HTR-8/SVneo (cell line): ENCODE measurements at places on chromosomes 6 and 20.
A peak's percentile ranks its signal among the peaks of the same experiment; 100 is the strongest.

- DNase-seq: no peak
These were observed 36.7 kb downstream of the SLC22A2 start for GRCh38 chr6:160221918-160222317.

DNA sequence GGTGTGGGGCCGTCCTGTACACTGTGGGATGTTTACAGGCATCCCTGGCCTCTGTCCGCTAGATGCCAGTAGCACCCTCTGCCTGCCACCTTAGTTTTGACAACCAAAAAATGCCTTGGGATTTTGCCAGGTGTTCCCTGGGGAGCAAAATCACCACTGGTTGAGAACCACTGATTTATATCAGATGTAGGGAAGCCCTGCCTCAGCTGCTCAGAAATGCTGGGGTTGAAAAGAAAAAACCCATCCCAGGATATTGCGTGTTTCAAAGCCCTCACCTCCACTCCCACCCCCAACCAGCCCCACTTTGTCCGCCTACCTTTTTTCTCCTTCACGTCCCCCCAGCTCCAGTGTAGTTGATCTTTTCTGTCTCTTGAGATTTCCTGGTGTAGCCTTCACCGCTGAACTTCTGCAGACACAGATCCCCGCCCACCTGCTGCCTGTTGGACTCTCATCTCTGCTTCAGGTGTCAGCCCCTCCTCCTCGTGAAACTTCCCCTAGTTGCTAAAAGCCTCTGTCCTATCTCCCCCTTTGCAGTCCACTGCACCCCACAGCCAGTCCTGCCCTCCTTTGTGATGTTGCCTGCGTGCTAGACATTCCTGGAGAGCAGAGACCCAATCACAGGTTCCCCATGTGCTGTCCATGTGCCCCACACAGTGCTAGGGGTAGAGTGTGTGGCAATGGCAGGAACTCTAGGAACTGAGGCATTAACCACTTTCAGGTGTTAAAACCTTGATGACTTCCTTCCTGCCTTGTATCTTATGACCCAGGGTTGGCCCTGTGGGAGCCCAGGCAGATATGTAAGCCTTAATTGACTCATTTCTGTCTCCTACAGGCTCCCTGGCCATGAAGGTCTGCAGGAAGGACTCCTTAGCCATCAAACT, 98.9 kb downstream of the TBC1D7 start:
- no peak for DNase-seq

GRCh38 chr6:47344022-47344421, 34.3 kb upstream of the TNFRSF21 start:
- no peak for DNase-seq

- DNase-seq: peak; percentile 85
These were observed 6.2 kb downstream of the COL9A3 start for GRCh38 chr20:62822788-62823651.

GRCh38 chr6:164230804-164231203, 816.3 kb downstream of the QKI start:
- DNase-seq: no peak

DNA sequence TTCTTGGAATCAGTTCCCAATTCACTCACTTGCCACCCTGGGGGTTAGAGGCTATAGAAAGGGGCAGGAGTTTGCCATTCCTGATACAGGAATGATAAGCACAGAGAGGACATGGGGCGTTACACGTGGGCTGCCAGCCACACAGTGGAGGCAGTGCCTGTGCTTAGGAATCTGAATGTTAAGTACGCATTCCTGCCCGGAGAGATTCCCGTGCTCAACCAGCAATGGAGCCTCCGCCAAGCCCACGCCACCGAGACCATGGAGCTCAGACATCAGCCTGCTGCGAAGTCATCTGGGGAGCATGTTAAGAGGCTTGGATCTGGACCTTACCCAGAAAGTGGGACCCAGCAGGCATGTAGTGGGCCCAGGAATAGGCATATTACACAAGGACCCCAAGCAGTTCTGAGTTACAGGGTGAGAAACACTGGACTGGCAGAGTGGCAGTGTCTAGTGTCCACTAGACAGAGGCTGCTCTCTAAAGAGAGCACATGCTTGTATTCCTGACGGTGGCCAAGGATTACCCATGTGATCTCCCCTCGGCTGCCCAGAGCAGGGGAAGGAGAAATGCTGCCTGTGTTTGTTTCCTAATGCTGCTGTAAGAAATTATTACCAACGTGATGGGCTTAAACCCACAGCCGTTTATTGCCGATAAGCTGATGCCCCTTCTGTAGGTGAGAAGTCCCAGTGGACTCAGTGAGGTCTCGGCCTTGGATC, 138.2 kb downstream of the BMP7 start:
- no peak for DNase-seq

DNA sequence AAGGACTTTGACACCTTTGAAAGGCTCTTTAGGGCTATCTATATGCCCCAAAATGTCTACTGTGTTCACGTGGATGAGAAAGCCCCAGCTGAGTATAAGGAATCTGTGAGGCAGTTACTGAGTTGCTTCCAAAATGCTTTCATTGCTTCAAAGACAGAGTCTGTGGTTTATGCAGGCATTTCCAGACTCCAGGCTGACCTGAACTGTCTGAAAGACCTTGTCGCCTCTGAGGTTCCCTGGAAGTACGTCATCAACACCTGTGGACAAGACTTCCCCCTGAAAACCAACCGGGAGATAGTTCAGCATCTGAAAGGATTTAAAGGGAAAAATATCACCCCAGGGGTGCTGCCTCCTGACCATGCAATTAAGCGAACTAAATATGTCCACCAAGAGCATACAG, 65.2 kb downstream of the GCNT2 start:
- DNase-seq: no peak

DNA sequence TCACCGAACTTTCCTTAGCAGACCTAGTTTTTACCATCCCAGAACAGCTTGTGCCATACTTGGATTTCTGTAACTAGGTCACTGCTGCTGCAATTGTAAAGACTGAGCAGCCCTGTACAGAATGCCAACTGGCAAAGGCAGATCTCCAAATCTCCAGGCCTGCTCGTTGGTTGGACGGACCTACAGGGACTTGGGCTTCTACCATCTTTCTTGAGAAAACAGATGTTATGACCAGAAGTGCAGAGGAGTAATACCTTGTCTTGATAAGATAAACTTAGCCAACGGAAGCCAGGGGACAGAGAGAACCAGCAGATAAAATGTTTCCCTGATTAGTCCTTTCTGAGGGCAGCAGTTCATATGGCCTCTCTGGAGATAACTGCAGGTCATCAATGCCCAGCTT, 304.1 kb downstream of the RFPL4B start:
- no peak for DNase-seq

DNA sequence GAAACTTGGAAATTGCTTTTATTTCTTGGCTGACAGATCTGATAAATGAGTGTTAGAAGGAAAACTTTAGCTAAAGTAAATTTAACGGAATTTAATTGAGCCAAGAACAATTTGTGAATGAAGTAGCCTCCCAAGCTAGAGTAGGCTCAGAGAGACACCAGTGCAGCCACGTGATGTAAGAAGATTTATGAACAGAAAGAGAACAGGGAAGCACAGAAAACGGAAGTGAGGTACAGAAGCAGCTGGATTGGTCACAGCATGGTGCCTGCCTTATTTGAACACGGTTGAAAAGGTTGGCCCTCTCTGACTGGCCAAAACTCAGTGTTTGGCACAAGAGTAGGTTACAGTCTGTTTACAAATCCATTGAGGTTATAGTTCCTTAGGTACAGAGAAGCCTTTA, 29.5 kb upstream of the IFNGR1 start:
- no peak for DNase-seq

GRCh38 chr20:49313283-49313682, 35.4 kb upstream of the ZNFX1 start:
- no peak for DNase-seq

DNA sequence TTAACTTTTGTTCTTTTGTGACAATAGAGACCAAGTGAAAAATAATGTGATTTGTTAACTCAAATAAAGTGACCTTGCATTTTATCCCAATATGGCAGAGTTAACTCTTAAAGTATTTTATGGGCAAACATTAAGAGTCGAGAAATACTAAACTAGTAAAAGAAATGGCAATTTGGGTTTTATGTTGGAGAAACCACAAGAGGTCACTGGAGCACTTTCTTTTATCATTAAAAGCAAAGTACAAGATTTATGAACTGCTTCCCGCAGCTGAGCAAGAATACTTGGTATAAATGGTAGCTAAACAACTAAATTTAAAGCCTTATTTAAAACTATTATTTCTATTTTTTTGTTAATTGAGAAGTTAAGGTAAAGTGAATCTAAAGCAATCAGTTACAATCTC, 33.5 kb upstream of the MCM9 start:
- no peak for DNase-seq

GRCh38 chr20:57560554-57561355, at the start of gene PCK1:
Gene PCK1 (plus strand): TSS chr20:57561110. CDS start chr20:57561412, 302 bp downstream.
- DNase-seq: peak; percentile 66

- no peak for DNase-seq
These were observed 79.3 kb downstream of the AHI1 start for GRCh38 chr6:135418040-135418760.

DNA sequence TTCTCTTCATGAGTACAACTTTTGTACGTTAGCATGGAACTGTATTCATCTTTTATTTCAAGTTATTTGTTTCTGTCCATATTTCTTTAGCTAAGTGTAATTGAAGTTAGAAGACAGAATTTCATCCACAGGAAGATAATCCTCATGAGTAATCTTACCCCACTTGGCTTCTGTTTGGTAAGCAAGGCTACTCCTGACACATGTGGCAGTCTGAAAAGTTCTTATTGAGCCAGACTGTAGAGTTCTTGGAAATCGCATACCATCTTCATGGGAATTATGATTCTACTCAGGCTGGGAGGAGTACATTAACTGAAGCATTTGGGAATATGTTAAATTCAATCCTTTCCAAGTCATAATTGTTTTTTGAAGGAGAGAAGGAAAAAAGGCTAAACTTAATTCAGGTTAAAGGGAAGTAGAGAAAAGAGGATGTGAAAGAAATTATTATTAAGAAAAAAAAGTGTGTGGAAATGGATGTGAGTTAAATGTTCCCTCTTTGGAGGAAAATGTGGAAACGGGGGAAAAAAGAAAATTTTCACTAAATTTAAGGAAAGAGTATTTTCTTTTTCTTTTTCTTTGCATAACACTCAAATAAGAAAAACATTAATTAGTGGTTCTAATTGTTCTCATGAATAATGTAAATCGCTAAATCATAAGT, 41.5 kb upstream of the TENT5A start:
- no peak for DNase-seq

DNA sequence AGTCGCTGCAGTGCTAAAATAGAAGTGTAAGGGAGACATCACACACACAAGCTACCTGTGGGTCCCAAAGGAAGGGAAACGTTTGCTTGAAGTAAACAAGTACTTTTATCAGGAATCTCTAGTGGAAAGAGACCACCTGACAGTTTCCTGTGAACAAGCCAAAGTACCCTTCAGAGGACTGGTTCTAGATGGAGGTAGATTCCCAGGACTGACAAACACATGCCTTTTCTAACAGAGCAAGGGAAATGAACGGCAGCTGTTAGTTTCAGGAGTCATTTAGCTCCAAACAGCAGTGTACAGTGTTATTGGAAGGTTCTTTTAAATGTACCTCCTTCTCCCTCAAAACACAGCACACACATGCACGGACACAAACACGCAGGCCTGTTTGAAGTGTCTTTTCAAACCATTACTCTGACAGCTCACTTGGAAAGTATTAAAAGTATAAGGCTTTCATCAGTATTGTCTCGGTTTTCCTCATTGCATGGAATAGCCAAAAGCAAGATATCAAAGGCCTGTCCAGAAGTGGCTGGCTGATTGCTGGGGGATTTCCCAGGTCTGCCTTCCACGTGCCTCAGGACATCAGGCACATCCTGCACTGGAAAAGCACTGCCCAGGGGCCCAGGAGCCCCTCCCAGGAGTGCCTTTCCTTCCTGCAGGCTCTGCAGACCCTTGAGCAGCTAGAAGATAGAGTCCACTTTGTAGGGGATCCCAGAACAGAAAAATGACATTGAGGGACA, 393.2 kb upstream of the SOX4 start:
- DNase-seq: no peak

- no peak for DNase-seq
These were observed 39.5 kb upstream of the PCMTD2 start for GRCh38 chr20:64216036-64216435.

DNA sequence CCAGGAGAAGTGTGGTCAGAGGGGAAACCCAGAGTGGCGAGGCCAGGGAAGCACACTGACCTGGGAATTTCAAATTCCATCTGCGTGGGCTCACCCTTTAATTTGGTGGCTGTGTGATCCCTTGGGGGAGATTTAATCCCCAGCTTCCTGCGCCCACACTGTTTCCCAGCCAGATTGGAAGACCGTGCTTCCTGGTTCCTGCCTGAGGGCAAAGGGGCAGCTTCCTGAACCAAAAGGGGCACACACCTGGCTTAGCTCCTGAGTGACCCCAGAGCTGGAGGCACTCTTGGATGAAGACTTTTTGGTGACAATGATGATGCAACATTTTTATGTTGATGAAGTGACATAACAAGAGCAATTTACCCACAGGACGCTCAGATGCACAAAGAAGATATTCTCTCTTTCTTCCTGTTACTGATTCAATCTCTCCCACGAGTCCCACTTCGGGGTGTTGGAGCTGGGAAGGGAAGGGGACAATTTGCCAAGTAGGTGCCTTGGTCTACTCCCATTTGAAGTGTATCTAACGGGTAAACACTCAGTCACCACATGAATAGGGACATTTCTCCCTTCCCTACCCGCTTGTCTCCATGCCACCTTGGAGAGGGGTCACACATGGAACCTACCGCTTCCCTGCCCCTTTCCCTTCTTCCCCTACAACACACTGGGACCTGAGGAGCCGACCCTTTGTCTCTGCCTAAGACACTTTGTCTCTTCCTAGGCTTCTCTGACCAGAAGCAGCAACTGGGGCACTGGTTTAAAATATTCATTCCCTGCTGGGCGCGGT, 28.6 kb upstream of the CDKN1A start:
- DNase-seq: no peak
